ENCODE measurements at places on chromosomes 1 and 21.

GRCh38 chr1:235838021-235838420, 28.7 kb downstream of the LYST start:
- DNase-seq, result no peak

DNA sequence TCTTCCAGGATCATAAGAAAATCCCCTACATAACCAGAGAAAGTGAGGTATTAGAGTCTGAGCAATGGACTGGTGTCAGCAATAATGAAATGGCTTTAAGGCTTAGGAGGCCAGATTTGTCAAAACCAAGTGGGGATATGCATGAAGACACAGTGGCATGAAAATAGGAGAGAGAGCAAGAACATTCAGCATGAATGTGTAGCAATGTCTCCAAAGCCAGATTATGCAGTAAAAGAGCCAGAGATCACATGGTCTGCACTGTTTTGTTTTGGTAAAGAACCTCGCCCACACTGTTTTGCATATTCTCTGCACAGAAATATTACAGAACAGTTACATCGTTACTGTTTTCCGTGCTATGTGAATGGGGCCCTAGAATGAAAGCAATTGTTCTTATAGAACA, 589.4 kb downstream of the PLPP3 start:
- no peak for DNase-seq

DNA sequence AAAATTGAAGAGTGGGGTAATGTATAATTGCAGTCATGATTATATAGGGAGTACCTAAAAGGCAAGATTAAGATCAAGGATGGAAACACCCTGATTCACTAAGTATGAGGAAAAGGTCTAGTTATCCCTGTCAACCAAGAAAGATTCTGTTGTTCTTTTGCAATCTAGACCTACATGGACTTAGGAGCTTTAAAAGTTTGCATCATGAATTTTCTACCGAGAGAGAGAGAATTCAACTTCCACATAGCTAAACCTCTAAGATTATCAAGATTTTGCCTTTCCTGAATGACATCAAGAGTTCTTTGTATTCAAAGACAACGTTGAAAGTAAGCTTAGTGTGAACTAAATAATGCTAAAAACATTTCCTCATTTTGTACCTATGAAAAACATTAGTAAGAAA, 78.8 kb upstream of the RBM34 start:
- DNase-seq, result no peak

DNA sequence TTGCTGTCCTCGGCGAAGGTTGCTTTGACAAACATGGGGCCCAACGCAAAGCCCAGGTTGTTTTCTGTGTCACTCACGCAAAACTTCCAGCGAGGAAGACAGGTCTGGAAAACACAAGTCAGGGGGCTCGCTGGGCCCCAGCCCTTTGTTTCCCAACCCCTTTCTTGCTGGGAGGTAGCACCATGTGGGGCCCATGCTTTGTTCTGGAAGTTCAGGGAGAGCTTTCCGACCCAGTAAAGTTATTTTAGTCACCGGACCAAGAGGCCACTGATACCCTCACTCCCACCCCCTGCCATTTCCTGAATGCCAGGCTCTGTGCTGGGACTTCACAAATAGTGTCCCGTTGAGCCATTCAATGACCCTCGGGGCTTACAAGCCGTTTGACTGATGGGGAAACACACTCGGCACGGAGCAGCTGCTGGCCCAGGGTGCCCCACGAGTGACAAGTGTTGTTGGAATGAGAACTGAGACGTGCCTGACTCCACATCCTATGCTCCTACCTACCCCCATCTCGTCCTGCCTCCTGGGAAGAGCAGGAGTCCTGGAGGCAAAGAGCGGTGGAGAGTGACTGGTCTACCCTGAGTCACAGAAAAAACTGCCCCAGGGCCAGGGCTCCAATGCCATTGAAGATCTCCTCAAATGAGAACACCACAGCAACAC, 52.0 kb downstream of the ECE1 start:
- DNase-seq, result no peak

GRCh38 chr1:152022474-152022873, 14.3 kb downstream of the S100A11 start:
- no peak for DNase-seq

GRCh38 chr1:98538106-98538505, 123.4 kb upstream of the SNX7 start:
- no peak for DNase-seq

All from NB4 (cell line).